ENCODE measurements at places on chromosomes 3 and 15.

DNA sequence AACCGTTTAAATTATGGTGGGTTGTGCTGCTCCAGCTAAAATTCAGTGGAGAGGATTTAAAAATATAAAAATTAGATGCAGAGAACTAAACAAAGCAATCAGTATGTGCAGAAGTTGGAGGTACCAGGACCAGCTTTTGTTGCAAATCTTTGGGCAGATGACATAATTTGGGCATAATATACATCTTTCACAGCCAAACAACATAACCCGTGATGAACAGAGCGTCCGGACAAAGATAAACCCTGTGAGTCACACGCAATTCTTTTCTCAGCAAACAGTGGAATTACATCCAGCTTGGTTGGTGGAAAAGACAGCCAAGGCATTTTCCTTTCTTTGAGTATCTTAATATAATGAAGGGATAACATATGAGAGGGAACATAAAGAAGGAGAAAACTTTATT is 419.4 kb upstream of the ADAMTS9 start:
- no peak for DNase-seq

DNA sequence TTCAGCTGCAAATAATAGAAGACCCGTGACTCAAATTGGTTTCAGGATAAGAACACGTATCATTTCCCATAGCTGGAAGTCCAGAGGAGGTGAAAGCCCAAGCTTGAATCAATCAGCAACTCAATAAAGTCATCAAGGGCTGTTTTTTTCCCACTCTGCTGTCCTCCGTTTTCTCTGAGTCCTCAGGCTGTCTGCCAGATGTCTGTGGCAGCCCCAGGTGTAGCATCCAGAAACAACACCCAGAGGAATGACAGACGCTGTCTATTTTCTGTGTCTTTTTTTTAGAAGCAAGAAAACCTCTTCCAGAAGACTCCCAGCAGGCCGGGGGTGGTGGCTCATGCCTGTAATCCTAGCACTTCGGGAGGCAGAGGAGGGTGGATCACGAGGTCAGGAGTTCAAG is 204.4 kb downstream of the FAM43A start:
- no peak for DNase-seq

DNA sequence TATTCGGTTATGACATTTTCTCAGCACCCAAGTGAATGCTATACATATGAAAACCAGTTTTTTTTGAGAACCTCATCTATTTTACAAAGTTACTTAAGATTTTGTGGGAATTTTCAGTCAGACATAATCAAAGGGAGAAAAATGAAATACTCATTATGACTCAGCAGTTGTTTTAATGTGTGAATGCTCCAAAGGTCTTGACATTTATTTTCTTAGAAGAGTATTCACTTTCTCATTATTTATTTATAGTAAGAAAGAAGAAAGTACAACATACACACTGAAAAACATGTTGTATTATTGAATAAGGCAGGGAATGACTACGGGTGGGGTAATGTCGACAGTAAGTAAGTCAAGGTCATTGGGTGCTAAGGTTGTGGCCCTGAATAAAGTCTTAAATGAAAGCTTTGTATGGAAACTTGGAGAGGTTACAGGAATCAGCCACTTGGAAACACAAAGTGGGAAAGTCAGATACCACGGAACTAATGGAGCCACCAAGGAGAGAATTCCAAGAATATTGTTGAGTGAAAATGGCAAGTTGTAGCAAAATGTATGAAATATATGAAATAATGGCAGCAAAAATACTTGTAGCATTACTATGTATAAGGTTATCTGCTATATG is 844.5 kb downstream of the TBL1XR1 start:
- no peak for DNase-seq

DNA sequence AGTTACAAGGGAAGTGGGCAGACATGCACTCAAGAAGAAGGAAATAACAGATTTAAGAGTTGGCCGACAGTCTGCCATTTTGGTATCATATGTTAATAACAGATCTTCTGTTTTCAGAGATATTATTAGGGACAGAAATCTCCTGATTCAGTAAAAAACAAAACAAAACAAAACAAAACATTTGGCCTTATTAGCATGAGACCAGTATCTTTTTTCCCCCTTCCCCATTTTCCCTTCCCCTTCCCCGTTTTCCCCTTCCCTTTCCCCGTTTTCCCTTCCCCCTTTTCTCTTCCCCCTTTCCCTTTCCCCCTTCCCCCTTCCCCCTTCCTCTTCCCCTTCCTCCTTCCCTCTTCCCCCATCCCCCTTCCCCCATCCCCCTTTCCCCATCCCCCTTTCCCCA is 39.4 kb downstream of the BBS4 start:
- DNase-seq, result no peak

DNA sequence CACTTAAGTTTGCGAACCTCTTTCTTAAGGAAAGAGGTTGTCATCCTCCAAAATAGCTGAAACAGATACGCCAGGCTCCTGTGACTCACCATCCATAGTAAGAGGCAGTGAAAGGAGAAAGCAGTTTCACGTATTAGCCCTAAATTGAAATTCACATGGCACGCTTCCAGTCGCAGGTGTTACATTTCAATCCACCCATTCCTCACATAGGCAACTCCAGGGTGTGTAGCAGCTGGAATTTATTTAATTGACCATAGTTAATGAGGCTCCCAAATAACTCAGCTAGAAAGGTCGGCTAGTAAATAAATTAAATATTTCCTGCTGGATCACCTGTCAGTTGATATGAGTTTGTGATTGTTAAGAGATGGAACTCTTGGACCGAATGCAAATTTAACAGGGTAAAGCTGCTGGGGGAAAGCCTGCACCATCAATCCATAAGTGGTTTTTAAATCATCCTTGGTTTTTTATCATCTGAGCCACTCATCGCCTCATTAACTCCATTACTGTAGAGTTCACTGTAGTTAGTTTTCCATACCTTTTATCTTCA is 19.6 kb downstream of the NSUN3 start:
- DNase-seq, result no peak

DNA sequence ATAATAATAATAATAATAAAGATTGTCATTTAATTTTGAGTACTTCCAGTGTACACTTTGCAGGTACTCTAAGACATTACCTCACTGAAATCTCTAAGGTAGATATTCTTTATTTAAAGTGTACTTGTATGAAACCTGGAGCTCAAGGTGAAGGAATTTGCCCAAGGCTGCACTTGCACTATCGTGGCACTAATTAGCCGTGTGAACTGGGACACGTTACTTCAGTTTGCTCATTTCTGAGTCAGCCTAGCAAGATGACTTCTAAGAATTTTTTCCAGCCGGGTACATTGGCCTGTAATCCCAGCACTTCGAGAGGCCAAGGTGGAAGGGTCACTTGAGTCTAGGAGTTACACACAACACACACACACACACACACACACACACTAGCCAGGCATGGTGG is 33.5 kb downstream of the MLH1 start:
- no peak for DNase-seq

DNA sequence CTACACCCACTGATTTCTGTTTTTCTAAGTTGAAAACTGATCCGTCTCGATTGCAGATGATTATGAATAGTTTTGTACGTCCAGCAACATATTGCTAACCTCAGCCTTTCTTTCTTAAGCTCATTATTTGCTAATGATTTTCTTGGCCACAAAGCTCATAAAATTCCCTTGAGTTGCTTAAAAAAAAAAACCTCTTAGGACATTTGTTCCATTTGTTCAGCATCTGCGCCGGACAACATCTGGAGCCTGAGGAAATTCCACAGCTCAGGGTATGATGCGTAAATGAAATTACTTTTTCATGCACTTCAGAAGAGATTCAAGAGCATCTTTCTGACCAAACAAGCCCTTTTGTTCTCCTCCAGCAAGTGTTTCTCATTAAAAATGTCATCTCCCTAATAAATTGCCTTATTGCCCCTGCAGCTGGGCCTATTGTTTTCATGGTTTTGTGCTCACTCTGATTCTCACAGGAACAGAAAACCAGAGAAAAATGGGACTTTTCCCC is 249.1 kb upstream of the MCTP2 start:
- no peak for DNase-seq

DNA sequence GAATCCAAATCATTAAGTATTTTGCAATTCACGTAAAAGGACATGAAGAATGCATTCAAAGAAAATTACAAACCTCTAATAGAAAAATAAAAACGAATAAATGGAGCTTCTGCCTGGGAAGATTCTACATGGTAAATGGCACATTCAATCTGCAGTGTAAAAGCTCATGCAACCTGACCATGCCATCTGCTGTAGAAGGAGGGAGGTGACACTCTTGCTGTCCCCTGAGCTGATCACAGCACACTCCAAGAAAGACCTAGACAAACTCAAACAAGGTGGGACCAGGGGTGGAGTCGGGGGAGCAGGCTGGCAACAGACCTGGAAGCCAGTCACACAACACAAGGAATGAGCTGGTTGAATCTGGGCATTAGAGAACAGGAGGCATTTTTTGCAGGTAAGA is 101.8 kb downstream of the BDH1 start:
- no peak for DNase-seq

Data from activated gamma-delta T cell treated with anti-CD3 and anti-CD28 coated beads, Interleukin-2, amount 50 U/mL, for 16 hours (primary cell).